ENCODE measurements at places on chromosomes 7 and 10.
A peak's percentile ranks its signal among the peaks of the same experiment; 100 is the strongest.

GRCh38 chr10:5071411-5072198 lies 22.6 kb upstream of the AKR1C3 start:
- peak; percentile 88 for DNase-seq

- no peak for DNase-seq
Observed at GRCh38 chr10:116429288-116429977, 1.8 kb downstream of the PNLIPRP3 start.

GRCh38 chr10:13839430-13839990 lies 252.7 kb downstream of the PRPF18 start:
- peak; percentile 72 for DNase-seq

DNA sequence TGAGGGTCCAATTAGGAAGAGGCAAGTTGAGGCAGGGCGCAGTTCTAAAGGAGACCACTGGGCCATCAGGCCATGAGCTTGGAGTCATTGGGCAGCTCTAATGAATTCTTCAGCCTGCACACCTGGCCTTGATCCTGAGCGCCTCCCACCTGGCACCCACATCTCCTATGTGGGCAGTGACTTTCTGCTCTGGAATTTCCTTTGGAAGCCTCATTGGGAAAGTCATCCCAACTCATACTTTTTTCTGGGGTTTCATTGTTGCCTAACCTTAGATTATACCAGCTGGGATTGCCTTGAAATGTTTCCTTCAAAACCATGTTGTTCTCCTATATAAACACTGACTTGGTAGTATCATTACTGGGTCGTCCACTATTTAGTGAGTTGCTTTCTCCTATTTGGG lies 54.1 kb downstream of the PLPP4 start:
- peak; percentile 37 for DNase-seq

DNA sequence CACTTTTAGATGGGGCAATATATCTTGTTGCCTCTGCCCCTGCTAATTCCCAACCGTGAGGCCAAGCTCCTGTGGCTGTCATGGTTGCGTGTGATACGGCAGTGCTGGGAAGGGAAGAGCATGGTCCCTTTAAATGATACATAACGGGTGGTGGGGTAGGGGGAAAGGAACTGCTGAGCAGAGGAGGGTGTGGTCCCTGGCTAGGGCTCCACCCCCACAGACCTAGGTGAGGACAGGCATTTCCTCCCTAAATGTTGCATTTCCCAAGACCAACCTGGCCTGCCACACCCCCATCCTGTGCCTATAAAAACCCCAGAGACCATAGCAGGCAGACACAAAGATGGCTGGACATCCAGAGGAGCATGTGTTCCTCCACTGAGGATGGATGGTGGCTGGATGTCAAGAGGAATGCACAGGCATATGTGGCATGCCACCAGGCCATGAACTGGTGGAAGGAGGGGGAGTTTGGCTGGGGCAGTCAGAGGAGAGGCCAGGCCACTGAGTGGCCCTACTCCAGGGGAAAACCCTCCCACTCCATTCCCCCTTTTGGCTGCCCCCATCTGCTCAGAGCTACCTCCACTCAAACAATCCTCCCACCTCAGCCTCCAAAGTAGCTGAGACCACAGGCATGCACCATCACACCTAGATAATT lies 104.0 kb downstream of the PLXDC2 start:
- DNase-seq = no peak

- no peak for DNase-seq
Observed at GRCh38 chr7:40058636-40059035, 75.8 kb downstream of the MPLKIP start.

DNA sequence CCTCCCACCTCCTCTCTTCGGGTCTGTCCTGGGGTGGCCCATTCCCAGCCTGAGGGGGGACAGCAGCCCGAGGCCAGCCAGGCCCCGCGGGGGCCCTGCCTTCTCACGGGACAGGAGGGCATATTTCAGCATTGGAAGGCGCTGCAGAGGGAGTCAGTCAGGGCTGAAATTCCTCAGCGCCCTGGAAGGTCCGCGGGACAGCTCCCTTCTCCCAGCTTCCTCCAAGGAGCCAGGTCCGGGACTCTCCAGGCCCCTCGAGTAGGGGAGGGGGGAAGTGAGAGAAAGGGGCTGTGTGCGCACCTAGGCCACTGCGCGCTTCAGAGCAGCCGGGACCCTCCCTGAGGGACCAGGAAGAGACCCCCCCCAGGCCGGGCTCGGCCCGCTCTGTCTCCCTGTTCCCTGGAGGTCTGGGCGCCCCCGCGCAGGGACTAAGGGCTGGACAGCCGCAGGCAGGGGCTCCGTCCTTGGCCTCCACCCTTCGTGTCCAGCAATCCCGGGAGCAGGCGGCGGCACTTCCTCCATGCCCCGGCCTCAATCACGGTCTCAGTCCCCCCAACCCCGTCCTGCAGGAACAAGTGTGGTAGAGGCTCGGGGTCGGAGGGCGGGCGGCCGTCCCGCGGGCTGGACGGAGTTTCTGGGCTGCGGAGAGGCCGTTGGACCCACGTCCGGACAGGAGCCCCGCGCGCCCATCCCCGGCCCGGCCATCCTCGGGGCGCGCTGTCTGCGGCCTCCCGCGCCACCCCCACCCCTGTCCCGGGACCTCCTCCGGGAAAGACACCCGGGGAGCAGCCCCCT lies 6.0 kb upstream of the ELFN1 start:
- no peak for DNase-seq

DNA sequence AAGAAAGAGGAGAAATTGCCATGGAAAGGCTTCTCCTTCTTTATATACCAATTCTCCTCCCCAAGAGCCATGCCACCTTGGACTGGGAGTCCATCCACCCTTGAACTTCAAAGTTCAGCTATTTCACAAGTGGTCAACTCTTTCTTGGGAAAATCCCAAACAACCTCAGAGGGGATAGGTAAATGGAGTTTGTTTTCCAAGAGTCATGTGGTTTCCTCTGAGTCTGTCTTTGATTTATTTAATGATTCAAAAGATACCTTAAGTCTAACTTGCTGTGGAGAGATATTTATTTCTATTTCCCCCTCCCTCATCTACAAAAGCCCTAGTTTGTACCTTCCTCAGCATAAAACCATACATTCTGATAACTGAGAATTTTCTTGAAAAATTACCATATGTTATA lies 758.6 kb upstream of the IGFBP3 start:
- no peak for DNase-seq

- no peak for DNase-seq
Observed at GRCh38 chr7:155298288-155298833, 683 bp downstream of the INSIG1 start.

- no peak for DNase-seq
Observed at GRCh38 chr10:112429654-112430230, 17.0 kb downstream of the ZDHHC6 start.

- DNase-seq = no peak
Observed at GRCh38 chr7:54940748-54941147, 78.1 kb upstream of the EGFR start.

GRCh38 chr7:158428837-158429753 lies 158.5 kb downstream of the PTPRN2 start:
- DNase-seq = no peak

DNA sequence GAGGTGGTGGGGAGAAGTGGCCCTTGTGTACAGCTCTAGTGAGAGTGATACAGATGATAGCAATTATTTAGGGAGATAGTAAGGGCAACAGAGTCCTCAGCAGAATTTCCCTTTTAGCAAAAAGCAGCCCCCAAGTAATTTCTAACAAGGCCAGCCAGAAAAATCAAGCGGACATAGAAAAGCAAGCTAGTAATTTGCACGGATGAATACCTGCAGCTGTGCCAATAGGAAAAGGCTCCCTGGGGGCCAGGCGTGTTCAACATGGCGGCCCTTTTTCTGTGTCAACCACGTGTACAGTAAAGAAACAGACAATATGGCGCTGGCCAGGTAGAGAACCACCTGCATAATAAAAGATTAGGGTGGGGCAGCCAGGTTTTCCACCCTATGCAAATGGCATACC lies 7.4 kb downstream of the MCM10 start:
- no peak for DNase-seq

DNA sequence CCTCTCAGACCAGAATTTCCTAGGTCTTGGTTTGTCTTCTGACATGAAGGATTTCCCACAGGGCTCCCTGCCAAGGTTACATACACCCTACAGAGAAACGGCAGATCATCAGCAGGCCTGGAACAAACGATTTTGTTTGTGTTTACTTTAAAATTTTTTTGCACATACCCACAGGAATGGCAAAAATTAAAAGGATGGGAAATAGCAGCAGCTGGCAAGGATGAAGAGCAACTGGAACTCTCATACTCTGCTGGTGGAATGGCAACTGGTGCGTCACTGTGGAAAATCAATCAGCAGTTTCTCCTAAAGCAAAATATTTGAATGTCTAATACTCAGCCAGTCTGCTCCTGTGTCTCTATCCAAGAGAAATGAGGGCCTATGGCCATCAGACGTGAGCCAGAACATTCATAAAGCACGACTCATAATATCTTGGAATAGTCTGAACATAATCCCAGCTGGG lies 6.5 kb downstream of the BAIAP2L1 start:
- no peak for DNase-seq

DNA sequence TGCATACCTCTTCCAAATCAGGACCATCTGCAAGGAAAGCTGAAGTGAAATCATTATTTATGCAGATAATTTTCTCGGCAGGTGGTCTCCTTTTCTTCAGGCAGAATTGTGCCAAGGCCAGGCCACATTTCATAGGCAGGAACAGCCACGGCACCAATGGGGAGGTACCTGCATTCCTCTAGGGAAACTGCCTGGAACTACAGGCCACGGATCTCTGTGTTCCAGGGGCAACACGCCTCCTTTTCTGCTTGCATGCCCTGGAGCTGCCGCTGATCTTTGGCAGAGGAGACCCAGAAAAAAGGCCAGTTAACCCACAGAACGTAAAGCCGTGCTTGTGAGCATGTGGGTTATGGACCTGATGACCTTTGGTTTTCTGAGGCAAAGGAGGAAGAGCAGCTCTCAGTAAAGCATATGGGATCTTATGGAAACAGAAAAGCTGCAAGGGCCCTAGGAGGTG lies 111.2 kb upstream of the KIAA1217 start:
- no peak for DNase-seq

- no peak for DNase-seq
Observed at GRCh38 chr10:23155169-23155568, 36.9 kb upstream of the PTF1A start.

DNA sequence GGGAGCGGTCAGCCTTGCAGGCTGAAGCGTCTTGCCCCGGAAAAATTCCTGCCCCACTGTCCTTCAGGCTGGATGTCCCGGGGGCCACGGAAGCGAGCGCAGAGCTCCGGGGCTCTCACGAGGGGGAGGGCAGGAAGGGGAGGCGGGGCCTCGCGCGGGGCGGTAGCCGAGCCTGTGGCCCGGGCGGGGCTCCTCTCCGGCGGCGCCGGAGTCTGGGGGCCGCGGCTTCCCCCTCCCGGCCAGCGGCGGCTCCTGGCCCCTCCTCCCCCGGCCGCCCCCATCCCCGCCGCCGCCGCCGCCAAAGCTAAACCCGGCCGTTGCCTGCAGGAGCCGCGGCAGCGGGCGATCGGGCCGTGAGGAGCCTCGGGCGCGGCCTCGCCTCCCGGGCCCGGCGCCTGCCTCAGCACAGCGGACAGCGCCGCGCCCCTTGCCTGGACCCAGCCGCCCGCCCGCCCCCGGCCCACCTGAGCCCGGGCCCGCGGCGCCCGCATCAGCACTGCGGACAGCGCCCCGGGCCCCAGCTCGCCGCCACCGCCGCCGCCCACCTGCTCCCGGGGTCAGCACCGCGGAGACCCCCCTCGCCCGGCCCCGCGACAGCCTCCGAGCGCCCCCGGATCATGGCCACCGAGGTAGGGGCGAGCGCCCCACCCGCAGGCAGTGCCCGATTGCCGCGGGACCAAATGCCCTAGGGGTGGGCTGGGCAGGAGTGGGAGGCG lies at the start of gene GOLGA7B:
Gene GOLGA7B (plus strand): TSS at position 157 of the 716 bp plus-strand sequence. CDS start 461 bp downstream, at position 618.
- DNase-seq = no peak

DNA sequence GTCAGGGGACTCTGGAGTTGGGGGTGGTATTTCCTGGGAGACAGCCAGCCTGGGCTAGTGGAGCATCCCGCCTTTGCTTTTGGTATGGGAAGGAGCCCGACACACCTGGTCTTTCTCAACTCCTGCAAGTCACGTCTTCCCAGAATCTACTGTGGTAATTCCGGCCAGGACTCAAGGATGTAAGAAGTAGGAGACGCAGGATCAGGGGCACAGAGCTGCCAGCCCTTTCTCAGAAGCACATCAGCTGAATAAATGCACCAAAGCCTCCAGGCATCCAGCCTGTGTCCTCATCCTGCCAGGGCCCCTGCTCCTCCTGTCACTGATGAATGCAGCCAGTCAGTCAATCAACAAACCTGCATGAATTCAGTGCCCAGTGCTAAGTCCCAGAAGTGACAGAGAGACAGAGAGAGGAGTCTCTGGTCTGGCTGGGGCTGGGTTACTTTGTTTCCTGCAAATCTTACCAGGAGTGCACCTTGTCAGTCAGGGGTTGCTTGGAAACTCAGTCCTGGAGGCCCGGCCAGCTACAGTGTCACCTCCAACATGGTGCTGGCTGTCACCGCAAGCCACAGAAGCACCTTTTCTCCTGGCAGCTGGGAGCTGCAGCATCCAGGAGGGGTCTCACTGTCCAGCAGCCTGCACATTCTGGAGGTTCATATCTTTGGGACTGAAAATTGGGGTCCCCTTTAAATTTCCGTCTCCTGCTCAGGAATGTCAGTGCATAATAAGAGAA lies 101.8 kb downstream of the PTPRE start:
- no peak for DNase-seq

DNA sequence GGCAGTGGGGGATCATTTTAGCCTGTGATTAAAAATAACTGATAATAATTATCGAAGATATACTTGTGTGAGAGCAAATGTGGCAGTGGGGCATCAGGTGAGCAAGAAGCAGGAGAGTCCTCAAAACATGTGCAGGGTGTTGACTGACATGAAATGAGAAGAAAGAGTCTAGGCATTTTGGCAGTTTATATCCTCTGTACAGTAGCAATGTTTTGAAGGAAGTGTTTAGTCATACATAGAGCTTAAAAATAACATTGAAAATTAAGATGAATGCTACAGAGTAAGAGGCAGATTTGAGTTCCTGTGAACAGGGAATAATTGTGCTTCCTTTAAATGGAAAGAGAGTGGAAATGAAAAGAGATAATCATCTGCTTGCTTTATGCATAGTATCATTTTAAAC lies 47.4 kb downstream of the VPS50 start:
- DNase-seq = no peak

GRCh38 chr10:99234041-99234790 lies 1.4 kb downstream of the HPSE2 start:
- no peak for DNase-seq

DNA sequence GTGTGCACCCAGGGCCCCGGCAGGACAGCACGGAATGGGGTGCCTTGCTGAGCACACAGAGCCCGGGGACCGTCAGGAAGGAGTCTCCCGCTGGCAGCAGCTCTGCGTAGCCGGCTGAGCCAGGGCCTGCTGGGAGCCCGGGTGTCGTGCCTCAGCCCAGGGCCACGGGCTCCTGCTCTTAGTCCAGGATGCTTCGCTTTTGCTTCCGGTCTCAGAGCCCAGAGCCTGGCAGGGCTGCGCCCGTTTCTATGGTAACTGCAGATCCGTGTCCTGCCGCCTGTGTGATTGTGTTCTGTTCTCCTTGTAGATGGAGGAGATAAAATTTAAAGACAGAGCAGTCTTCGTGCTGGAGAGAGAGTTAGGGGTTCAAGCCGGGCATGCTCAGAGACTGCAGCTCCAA lies 53.7 kb upstream of the DPYSL4 start:
- no peak for DNase-seq

DNA sequence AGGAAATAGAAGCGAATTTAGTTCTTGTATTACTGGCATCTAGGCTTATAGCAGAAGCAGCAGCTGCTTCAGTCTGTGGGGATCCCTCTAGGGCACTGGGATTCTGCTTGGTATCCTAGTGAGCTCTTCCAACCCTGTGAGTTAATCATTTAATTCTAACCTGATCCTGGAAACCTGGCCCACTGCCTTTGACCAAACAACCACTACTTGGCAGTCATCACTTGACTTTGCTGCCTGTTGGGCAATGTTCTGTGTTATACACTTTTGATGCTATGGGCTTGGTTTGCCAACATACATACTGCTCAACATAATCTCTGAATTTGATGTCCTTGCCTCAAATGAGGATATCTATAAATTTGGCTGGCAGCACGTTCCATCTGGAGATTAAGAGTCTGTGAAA lies 813.4 kb downstream of the ANKRD7 start:
- no peak for DNase-seq
